ENCODE measurements at places on chromosomes 5 and 9.

GRCh38 chr5:165504674-165505073 lies 1999.3 kb downstream of the MAT2B start:
- no peak for DNase-seq

GRCh38 chr5:68652534-68652965 lies 437.0 kb downstream of the PIK3R1 start:
- DNase-seq = no peak

DNA sequence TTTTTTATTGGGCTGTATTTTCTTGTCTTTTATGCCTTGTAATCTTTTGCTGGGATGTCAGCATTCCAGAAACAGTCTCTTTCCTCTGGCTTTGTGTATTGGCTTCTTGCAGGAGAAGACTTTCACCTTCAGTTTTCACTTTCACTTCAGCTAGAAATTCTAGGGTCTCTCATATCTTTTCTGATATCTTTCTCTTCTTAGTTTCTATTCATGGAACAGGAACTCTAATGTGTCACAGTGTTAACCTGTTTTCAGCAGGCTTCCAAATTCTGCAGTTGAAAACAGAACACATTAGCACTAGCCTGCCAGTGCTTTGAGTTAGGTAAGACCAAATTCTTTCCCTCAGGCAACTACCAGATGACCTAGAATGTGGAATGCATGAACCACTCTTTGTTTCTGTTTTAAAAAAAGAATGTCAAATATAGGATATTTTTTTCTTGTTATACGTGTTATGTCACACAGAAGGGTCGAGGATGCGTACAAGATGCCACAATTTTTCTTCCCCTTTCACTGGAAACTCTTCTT lies 164.7 kb downstream of the TUSC1 start:
- no peak for DNase-seq

DNA sequence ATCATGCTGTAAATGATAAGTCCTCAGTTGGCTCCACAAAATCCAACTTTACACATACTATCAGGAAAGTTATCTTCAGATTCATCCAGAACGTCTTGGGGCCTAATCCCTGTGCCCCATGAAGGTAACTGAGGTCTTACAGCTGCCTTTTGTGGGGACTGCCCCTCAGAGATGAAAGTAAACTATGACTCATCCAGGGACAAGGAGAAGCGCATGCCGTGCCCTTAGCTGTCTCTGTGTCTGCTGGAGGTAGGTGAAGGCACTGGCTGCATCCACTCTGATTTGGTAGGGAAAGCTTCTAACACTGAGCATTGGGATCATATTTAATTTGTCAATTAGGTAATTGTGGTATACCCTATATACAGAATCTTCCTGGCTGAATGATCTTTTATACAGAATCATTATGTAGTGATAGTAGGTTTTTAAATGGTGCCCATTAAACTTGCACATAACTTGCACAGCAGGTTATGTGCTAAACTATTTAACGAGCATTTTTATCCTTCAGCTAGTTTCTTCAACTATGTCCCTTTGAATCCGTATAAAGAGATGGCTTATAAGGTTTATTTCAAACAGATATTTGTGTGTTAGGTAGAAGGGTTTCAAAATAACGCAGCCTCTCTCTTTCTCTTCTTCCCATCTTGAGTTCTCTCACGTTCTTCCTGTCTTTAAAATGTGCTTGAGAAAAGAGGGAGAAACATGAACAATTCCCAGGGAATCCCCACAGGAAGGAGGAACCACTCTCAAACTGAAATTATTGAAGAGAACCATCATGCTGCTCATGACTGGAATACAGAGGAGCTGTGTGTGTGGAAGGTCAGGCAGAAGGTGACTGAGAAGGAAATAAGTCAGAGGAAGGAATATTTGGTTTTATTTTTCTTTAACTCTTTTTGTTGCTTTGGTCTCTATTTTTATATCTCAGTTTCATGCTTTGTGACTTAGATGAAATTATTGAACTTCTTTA lies 250.9 kb downstream of the CD180 start:
- DNase-seq = no peak

DNA sequence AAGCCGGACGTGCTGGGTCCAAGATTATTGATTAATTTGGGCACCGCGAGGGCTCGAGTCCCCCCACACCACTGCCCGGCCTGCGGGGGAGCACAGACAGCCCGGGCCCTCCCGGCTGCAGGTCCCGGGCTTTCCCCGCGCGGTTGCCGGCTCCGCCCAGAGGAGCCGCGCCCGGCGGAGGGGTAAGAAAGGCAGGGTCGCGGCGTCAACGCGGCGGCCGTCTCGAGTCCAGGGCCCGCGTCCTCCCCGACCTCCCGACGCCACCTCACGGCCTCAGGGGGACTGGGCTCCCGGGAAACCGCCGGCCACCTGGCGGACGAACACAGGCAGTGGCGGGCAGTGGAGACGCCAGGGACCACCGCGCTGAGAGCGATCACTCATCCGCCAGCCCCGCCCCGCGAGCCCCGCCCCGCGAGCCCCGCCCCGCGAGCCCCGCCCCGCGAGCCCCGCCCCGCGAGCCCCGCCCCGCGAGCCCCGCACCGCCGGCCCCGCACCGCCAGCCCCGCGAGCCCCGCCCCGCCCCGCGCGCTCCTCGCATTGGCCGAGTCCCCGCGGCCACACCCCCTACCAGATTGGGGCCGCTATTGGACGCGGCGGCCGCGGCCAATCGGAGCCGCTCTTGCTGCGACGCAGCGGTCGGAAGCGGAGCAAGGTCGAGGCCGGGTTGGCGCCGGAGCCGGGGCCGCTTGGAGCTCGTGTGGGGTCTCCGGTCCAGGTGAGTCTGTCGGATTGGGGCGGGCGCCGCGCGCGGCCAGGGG lies at the start of gene MRPL41:
TSS of gene MRPL41 (plus strand) at position 616 of the 758 bp plus-strand sequence. CDS start 203 bp downstream, outside the sequence.
- DNase-seq = peak; percentile 96

GRCh38 chr5:126846744-126847455 lies 70.0 kb downstream of the LMNB1 start:
- DNase-seq = no peak
